ENCODE measurements at places on chromosomes 5 and 9. TPM values are rescaled to one million over a fixed set of nuclear protein-coding genes. Genes with fewer than 3 reads are reported as not detected.

The TMEM161B gene
- 24.5 TPM for polyA plus RNA-seq

The PGM5 gene
- 41.9 TPM for polyA plus RNA-seq

- DNase-seq: no peak
Observed at GRCh38 chr9:136784997-136785361, 6.2 kb upstream of the TMEM141 start.

GRCh38 chr9:15423231-15423985, 732 bp downstream of the SNAPC3 start:
- no peak for DNase-seq

The RNF183 gene
- 5.7 TPM for polyA plus RNA-seq

The PFN3 gene
- 2.2 TPM for polyA plus RNA-seq

- DNase-seq: no peak
Observed at GRCh38 chr9:114494776-114495569, 10.3 kb downstream of the WHRN start.

DNA sequence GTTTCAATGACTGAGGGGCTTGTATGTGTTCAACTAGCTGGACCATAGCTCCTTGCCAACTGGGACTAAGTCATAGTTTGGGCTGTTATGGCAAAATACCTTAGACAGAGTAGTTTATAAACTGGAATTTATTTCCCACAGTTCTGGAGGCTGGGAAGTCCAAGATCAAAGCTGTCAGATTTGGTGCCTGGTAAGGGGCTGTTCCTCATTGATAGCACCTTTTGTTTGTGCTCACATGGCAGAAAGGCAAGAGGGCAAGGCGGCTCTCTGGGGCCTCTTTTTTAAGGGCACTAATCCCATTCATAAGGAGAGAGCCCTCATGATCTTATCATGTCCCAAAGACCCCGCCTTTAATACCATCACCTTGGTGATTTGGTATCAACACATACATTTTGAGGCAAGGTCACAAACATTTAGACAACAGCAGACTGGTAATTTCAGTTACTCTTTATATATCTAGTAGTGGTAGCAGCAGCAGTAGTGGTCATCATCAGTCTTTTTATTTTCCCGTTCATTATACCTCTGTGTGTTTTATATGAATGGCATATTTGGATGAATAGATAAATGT, 477.0 kb downstream of the CCDC171 start:
- DNase-seq: no peak
